ENCODE measurements at places on chromosomes 4 and X.

DNA sequence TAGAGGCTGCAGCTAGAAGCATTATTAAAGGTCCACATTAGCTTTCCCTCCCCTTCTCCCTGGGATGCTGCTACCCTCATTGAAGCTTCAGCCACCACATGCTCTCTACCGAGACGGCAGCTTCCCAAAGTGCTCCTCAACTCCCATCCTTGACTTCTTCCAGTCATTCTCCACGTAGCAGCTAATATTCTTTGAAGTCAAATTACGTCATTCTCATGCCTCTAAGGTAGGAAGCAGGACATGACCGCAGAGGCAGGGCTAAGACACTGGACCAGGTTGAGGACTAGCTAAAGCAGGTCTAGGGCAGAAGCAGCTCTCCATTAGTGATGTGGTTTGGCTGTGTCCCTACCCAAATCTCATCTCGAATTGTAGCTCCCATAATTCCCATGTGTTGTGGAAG lies 128.3 kb downstream of the SHOX start:
- DNase-seq, result no peak

GRCh38 chr4:879729-880077 lies 52.4 kb downstream of the GAK start:
- DNase-seq, result no peak

- no peak for DNase-seq
Measured at GRCh38 chrX:123219916-123220315, 35.8 kb downstream of the GRIA3 start.

DNA sequence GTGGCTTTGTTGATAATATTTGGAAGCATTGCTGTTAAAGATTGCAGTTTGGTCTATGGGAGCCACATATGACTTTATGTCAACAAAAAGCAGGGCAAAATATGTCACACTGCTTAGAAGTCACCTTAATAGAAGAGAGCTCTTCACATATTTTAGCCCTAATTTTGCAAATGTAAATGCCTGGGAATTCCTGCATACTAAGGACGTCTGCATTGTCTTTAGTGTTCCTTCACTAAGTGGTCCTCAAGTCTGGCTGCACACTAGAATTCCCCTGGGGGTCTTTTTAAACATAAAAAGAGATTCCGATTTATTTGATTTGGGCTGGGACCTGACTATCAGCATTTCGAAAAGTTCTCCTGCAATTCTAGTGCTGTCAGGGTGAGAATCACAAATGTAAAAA lies 495.1 kb upstream of the FAM241A start:
- no peak for DNase-seq

GRCh38 chr4:108628411-108628810 lies 8.0 kb downstream of the RPL34 start:
- no peak for DNase-seq

DNA sequence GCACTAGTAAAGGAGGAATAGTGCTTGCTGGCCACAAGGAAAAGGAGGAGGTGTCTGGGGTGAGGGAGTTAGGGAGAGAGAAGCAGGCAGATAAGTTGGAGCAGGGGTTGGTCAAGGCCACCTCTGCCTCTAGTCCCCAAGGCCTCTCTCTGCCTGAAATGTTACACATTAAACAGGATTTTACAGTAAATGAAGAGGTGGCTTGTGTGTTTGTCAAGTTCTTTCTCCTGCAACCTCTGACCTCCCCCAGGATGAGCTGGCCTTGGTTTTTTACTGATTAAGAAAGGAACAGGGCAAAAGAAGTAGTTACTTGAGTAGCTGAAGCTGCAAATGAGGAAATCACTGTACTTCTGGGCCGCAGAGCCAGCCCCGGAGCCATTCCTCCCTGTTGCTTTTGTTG lies 2.0 kb downstream of the GJB1 start:
- DNase-seq, result no peak

- no peak for DNase-seq
Measured at GRCh38 chr4:102616636-102617035, 115.5 kb downstream of the NFKB1 start.

GRCh38 chr4:89868999-89869589 lies 25.6 kb upstream of the MMRN1 start:
- DNase-seq, result no peak

GRCh38 chr4:48944756-48945241 lies 38.2 kb upstream of the OCIAD2 start:
- DNase-seq, result no peak

DNA sequence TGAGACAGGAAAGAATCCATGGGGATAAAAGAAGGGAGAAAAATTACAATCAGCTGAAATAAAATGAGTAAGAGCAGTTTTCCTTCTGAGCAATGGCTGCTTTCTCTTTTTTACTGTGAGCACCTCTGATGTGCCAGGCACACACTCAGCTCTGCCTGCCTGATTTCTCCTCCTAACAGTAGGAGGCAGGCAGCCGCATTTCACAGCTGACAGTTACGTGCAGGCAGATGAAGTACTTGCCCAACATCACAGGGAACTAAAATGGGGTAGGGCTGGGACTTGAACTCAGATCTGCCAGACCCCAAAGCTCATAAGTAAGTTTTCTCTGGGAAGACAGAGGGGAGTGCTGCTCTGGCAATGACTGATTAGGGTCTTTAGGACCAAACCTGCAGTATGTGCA lies 54.6 kb downstream of the C4orf50 start:
- no peak for DNase-seq

DNA sequence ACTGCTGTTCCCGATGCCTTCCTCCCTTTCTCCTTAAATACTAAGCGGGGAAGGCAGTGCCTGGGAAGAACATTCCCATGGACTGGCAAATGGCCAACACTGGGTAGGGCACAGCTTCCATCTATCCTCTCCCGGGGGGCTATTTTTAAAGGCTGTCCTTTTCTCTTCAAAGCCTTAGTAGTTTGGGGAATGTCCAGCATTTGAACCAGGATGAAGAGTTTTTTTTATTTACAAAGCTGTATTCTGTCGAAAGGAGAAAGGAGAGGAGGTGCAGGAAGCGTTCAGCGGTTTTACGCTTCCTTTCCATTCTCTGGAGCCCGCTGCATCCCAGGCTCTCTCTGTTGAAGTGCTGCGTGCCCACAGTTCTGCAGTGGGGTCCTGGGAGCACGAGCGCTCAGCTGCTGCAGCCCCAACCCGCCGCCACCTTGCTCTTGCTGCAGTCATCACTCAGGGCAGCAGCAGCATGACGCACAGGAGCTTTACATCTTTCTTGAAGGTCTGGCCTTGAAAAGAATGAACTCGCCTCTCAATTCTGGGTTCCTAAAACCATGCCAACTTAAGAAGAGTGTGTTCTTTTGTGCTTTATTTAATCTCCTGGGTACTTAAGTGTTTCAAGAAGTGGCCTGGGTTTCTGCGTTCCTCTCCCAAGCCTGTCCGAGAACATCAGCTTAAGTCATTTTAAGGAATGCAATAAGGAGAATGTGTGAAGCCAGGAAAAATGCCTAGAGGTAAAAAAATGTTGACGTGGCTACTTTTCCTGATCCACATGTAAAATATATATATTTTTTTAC lies 427.2 kb downstream of the MAPK10 start:
- no peak for DNase-seq

DNA sequence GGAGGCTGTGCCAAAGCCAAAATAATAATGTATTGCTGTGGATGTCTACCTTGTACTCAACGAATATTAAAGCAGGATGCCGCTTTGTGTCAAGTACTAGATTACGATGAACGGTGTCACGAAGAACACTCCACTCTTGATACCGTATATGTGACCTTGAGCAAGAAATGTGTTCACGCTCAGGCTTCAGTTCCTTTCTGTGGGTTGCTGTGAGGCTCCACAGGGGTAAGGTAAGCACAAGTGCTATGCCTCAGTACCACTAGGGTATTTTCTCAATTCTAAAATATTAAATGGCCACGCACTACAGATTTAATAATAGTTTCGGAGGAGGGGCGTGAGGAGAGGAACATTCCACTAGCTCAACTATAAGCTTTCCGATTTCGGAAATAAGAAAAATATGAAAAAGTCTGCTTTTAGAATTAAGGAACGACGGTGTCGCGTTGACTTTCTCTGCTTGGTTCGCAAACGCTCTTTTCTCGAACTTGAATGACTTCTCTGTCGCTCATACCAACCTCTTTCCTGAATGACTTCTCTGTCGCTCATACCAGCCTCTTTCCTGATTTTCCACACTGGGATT lies 607 bp upstream of the SCOC start:
- DNase-seq, result no peak

DNA sequence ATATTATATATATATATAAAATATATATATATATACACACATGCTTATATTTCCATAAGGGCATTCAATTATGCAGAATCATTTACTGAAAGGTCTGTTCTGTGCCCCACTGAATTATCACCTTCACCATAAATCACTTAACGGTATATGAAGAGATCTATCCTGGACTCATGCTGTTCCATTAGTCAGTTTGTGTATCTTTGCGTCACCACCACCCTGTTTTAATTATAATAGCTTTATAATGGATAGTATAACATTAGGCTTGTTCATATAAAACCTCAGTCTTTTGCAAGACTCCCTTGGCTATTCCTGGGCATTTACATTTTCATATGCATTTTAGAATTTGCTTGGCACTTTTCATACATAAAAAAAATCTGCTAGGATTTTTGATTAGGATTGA lies 19.1 kb downstream of the WDR17 start:
- DNase-seq, result peak; percentile 75

- no peak for DNase-seq
Measured at GRCh38 chr4:85955620-85956292, 404.1 kb downstream of the MAPK10 start.

DNA sequence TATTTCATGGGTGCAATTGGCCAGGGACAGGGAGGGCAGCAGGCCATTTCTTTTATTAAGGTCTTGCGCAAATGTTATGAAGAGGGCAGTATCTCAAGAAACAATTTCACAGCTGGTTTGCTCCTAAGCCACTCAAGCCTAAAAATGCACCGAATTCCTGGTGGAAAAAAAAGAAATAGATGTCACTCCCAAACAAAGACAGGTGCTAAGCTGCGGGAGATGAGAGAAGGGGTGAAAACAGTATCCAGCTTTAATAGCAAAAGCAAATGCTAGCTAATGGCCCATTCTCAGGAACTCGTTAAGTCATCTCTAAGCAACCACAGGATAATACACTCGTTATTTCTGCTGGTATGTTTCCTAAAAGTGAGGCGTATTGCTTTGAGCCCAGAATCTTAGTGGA lies 116.4 kb downstream of the ARX start:
- peak; percentile 83 for DNase-seq

DNA sequence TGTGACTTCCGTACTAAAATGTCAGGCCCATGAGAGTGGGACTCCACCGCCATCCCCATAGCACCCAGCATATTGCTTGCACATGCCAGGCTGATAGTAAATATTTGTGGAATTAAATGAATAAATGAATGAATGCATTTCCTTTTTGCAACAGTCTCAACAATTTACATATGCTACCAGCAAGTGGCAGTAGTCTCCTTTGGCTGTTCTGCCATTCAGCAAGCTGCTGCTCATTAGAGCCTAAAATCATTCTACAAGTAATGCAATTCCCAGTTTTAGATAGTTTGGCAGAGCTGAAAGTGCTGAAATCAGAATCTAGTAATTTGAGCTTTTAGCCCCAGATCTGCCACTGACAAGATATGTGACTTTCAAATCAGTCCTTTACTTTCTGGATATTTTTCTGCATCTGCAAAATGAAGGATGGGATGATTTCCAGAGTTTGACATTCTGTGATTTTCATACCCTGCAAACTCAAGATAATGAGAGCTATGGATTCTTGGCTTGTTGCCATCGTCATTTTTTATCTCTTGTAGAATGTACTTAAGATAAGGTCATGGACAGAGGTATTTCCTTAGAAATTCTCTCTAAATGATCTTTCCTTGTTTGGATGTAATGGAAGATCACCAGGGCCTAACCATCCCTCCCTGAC lies 35.7 kb upstream of the INTS6L start:
- DNase-seq, result peak; percentile 0

DNA sequence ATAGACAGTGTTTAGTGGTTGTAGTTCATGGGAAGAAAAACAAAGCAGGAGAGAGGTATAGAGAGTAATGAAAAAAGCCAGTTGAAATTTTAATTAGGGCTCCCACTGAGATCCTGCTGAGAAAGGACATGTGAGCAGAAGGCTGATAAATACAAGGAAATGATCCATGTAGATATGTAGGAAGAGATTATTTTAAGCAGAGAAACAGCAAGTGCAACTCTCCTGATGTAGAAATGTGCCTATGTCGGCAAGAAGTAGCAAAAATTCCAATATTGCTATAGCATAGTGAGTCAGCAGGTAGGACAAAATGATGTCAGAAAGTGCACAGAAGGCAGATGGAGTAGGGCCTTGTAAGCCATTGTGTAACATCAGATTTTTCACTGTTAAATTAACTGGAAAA lies 1027.3 kb downstream of the PCDH18 start:
- peak; percentile 42 for DNase-seq

GRCh38 chrX:45788315-45788714 lies 587.6 kb upstream of the DIPK2B start:
- DNase-seq, result no peak

- DNase-seq, result no peak
Measured at GRCh38 chrX:9899640-9900111, 67.5 kb upstream of the CLDN34 start.

DNA sequence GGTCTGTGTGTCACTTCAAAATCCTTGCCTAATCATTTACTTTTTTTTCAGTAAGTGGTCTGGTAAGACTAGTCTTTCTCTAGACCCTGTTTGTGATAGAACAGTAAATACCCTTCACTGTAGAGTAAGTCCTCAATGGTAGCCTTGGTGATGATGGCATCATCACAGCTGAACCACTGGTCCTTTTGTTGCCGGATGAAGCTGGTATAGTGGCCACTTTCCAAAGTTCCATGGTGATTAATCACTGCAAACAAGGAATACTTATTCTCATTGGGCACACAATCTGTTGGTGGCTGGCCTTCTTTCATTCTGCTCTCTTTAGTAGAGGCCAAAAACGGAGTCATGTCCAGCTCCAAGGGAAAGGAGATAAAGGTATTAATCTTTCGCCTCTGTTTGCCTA lies 2.9 kb downstream of the USP51 start:
- no peak for DNase-seq

- no peak for DNase-seq
Measured at GRCh38 chrX:86047936-86048280, 550 bp upstream of the CHM start.

DNA sequence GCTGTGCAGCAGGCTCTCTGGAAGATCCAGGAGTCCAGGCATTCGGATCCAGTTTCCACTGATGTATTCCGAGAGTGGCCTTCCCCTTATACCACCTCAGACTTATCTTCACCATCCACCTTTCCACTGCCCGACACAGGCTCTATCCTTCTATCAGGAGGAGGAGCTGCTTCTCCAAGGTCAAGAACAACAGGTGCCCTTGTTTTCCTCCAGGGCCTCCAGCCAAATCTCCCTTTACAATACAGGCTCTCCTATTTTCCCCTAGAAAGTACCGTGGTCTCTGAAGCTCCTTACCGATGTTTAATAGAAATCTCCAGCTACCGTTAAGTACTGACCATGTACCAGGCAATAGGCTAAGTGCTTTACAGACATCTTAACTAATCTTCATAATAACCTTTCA lies 61.3 kb downstream of the AFAP1 start:
- DNase-seq, result no peak
